Naive thymus-derived CD4-positive, alpha-beta T cell (primary cell): ENCODE measurements at places on chromosomes 2 and 18. TPM values are rescaled to one million over a fixed set of nuclear protein-coding genes. Genes with fewer than 3 reads are reported as not detected.

The POTEI gene
- total RNA-seq = not detected

GRCh38 chr18:34965108-34965507 is 76.1 kb upstream of the MAPRE2 start:
- DNase-seq = no peak
- no peaks in the 10 kb centered on the region for H3K36me3 ChIP-seq
- H3K27ac ChIP-seq = no peak overlapping the region
- no peak overlapping the region for H3K4me3 ChIP-seq

The SCN2A gene
- not detected for total RNA-seq

DNA sequence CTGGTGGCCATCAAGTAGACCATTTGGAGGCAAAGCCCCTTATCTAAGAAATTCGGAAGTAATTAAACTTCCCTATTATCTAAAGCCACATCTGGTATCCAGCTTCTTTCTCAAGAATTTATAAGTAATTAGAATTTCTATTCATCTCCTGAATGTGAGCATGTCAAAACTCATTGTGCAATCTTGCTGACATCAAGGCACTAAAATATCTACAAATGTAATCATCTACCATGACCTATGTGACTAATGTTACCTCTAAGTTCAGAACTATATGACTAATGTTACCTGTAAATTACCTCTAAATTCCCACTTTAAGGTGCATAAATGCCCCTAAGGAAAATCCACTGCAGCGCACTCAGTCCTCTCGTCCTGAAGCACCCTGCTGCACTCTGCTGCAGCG is 773.0 kb downstream of the CPS1 start:
- no peaks in the 10 kb centered on the region for H3K36me3 ChIP-seq

DNA sequence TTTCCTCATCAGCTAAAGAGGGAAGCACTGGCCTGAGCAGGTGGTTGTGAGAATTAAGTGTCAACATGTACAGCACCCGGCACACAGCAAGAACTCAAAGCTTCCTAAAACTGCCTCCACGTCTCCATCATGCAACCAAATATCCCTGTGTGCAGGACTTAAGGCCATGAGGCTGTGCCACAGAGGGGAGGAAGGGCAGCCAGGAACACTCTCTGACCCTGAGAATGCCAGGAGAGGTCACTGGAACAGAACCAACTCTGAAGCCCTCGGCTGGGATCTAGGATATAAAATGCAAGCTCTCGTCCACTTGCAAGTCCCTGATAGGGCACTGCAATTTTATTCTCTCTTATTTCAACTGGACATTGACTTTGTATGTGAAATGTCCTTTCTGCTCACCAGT is 12.2 kb upstream of the NPAS2 start:
- H3K27ac ChIP-seq = no peak overlapping the region
- DNase-seq = no peak

- no peak for DNase-seq
- H3K36me3 ChIP-seq = no peaks in the 10 kb centered on the region
- no peaks in the 10 kb centered on the region for H3K27me3 ChIP-seq
- no peak overlapping the region for H3K4me3 ChIP-seq
Observed at GRCh38 chr2:20474757-20475566, 28.1 kb downstream of the RHOB start.

The RNF125 gene
- total RNA-seq = 37.5 TPM

DNA sequence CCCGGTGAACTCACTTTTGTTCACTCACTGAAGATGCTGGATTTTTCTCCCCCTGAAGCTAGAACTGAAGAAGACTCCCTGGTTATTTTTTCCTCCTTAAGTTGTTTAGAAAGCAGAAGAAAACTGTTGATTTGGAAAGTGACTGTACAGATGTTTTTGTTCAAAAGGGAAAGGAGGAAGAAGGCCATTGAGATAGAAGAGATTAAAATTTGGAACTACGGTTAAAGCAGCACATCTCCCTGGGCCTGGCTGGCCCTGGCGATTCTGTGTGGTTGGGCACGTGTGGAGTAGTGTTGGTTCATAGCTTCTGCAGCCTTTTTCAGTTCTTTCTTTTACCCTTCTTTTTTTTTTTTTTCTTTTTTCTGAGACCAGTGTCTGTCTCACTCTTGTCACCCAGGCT is 109.2 kb downstream of the MAP4K4 start:
- no peak for DNase-seq
- no peaks in the 10 kb centered on the region for H3K36me3 ChIP-seq
- peaks cover 5% of the 10 kb centered on the region for H3K4me1 ChIP-seq
